ENCODE measurements at places on chromosomes 13 and 19. TPM values are rescaled to one million over a fixed set of nuclear protein-coding genes. Genes with fewer than 3 reads are reported as not detected.

DNA sequence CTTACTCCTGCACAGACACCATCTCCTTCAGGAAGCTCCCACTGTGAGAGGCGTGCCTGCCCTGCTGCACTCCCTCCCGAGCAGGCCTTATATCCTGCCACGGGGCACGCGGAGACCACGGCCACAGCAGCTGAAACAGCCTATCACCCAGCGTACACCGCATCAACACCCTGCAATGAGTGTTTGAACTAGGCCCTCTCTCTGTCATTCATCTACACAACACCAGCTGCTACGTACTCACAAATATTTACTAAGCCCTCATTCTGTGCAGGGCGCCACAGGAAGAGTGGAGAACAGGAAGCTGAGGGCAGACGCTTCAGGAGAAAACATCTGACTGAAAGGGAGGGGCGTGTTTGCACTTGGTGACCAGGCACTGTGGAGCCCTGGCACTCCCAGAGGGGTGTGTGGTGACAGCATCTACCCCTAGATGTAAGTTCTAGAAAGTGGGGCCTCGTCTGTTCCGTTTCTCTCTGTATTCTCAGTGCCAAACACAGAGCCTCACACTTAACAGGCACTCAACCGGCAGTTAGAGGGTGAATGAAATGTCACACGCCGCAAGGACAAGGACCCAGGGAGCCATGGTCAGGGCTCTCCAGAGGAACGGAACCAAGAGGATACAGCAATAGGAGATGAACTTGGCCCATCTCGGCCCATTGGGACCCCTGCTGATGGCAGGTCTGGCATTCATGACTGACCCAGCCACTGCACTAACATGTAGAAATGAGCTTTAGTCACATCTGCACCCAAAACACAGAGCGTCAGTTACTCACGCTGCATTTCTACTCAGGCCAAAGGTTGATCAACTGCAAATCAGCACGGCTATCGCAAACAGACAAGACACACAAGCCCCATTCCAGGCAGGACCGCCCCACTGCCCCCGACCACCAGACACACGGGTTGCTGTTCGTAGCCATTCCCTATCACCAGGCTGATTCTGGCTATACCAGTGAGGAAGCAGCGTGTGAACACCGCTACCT, 15.7 kb downstream of the RANBP3 start:
- no peak for DNase-seq

DNA sequence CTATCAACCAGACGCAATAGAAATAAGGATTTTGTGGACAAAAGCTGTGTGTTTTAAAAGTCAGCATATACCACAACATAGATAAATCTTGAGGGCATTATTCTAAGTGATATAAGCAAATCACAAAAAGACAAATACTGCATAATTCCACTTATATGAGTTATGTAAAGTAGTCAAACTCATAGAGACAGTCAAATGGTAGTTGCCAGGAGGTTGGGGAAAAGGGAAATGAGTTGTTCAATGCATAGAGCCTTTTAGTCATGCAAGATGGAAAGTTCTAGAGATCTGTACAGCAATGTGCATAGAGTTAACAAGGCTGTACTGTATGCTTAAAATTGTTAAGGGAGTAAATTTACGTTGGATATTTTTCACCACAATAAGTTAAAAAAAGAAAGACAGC, 244.7 kb downstream of the DCT start:
- DNase-seq: no peak

DNA sequence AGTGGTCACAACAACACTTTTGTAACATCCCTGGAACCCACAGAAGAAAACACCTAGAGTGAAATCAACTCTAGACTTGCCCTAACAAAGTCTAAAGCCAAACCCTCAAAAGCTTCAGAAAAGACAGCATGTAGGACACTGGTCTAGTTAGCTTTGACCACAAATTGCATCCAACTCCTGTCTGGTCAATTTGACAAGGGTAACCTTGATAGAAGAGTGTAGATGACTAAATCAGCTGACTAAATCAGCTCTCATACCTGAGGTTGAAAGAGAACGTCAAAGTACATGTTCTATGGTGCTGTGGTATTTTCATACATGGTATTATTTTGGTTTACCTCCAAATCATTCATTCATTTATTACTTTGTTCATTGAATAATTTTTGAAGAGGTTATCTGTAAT, 272.8 kb downstream of the KLF5 start:
- no peak for DNase-seq

- DNase-seq: no peak
Observed at GRCh38 chr19:1680976-1681375, 28.6 kb upstream of the TCF3 start.

DNA sequence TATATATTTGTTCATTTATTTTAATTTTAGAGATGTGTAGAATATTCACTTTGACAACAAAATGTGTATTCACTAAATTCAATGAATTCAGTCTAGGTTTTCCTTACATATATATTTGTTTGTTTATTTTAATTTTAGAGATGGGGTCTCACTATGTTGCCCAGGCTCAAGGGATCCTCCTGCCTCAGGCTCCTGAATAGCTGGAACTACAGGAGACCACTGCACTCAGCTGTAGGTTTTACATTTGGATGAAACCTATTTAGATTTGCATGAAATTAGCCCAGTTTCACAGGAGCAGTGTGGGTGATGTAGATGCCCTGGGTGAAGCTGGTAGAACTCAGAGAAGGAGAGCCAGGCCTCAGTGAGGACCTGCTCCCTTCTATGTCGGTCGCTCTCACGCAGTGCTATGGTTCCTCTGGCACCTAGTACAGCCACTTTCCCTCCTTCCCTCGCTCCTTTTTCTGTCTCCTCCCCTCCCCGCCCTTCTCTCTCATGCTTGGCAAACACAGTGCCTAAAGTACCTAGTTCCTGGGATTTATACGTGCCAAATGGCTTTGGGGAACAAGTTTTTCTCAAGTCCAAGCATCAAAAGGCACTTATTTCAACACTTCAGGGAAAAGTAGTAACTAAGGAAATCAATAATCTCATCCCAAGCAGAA, 14.7 kb upstream of the HMGB1 start:
- no peak for DNase-seq

DNA sequence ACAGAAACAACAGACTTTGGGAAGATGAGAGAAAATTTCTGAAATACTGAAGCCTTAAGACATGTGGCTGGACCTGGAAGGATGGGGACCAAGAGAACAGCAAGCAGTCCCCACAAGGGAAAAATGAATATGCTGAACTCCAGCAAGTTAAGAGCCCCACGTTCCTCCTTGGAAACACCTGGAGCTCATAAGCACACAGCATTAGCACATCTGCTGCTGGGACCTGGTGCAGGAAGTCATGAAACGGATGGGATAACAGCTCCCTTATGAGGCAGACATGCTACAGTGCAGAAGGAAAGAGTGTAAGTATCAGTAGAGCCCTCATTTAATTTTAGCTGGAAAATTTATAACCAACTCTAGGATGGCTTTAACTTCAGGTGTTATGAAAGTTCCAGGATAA, 67.3 kb downstream of the SLC15A1 start:
- DNase-seq: no peak

- DNase-seq: no peak
Observed at GRCh38 chr13:26348966-26349365, 95.0 kb downstream of the CDK8 start.

Gene TEX29
- not detected for total RNA-seq

Gene SERPINE3
- not detected for total RNA-seq

Gene NUMBL
- total RNA-seq: 13.2 TPM

Measured in RPMI7951 (cell line).